NCI-H1092 (cell line): ENCODE measurements at places on chromosomes 5 and 9.

DNA sequence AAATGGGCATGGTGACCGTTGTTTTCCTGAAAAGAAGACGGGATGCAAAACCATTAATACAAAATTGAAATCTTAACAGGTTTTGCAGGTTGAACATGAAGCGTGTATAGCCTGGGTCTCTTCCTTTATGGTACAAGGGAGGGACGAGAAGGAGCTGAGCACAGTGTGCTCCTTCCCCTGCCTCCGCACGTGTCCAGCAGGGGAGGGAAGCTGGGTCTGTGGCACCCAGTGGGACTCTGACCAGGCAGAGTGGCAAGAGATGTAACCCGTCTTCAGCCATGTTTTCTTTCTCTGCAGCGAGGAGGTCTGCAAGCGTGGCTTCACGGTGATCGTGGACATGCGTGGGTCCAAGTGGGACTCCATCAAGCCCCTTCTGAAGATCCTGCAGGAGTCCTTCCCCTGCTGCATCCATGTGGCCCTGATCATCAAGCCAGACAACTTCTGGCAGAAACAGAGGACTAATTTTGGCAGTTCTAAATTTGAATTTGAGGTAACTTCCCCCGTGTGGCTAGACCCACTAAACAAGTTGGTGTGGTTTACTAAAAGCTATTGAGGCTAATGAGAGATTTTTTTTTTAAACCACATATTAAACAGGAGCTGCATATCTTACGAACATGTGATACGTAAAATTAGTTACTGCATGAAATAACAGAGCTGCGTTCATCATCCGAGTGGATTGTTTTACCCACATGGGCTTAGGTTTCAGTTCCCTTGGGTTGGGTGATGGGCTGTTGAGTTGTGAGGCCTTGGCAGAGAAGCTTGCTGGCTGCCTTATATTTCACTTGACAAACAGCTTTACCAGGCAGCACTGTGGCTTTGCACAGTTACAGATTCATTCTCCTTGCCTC, 143.7 kb downstream of the TRIO start:
- no peak for DNase-seq

DNA sequence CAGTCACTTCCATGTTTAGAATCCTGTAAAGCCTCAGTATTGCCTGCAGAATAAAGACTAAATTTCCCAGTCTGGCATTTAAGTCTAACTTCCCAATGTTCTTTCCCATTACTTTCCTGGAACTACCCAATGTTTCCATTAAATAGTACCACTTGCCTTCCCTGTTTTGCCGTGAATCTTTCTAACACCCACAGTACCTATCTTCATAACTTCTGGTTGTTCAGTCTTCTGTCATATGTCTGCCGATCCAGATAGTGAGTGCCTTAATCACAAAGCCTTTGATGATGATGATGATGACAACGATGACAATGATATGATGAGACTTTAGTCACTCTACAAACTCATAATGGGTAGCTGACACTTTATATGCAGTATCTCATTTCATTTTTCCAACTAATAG, 6.6 kb upstream of the HEMGN start:
- DNase-seq, result no peak

GRCh38 chr9:4287886-4288588, 11.8 kb downstream of the GLIS3 start:
- DNase-seq, result no peak

DNA sequence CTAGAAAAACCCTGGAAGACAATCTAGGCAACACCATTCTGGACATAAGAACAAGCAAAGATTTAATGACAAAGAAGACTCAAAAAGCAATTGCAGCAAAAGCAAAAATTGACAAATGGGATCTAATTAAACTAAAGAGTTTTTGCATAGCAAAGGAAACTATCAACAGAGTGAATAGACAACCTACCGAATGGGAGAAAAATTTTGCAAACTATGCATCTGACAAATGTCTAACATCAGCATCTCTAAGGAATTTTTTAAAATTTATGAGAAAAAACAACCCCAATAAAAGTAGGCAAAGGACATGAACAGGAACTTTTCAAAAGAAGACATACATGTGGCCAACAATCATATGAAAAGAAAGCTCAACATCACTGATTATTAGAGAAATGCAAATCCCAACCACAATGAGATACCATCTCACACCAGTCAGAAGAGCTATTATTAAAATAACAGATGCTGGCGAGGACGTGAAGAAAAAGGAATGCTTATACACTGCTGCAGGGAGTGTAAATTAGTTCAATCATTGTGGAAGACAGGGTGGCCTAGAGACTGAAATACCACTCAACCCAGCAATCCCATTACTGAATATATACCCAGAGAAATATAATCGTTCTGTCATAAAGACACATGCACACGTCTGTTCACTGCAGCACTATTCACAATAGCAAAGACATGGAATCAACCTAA, 3.8 kb downstream of the MOCS2 start:
- DNase-seq, result no peak

- DNase-seq, result no peak
Measured at GRCh38 chr5:135331612-135332011, 67.4 kb downstream of the MACROH2A1 start.

DNA sequence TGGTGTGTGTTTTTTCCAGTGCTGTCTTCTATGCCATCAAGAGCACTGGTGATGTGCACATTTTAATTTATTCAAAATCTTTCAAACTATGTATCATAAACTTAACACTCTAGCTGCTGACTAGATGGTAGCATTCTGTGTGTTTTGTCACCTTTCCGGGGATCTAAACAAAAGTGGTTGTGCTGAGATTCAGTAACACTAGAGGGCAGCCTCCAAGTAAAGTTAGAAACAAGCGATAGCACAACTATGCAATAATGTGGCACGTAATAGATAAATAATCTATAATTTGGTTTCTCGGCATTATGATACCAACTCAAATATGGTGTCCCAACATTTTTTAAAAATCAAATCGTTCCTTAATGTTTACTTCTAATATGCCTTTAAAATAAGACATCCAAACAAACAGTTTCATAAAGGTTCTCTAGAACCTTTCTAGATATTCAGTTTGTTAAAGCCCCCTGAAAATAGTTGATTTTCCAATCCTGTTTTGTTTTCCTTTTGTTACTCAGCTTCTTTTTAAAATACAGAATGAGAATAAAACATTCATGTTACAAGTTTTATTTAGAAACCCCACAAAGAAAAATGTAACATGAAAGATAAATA, 16.9 kb downstream of the SEMA6A start:
- no peak for DNase-seq
